ELF-1 (cell line): ENCODE measurements at places on chromosomes 5 and 9.

GRCh38 chr5:83450967-83451248, 20.6 kb upstream of the VCAN start:
- no peak for DNase-seq

GRCh38 chr5:159262472-159262858, 625 bp upstream of the UBLCP1 start:
- no peak for DNase-seq

DNA sequence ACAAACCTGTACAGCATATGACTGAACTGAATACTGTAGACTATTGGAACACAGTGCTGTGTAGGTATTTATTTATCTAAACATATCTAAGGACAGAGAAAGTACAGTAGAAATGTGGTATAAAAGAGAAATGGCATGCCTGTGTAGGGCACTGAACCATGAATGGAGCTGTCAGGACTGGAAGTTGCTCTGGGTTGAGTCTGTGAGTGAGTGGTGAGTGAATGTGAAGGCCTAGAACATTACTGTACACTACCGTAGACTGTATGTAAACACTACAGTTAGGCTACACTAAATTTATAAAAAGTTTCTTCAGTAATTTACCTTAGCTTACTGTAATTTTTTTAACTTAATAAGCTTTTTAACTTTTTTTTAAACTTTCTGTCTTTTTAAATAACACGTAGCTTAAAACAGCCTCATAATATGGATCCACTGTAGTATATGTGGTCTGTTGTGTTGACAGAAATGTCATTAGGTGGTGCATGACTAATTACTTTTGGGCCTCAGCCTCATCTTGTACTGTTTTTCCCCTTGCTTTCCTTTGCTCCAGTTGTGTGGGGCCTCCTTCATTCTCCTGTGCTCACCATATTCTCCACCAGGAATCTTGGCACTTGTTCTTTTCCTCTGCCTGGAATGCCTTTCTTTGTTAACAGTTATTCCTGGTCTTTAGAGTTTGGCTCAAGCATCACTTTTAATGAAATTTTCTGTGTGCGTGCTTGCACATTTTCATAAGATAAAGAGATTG, 8.8 kb downstream of the SPIN1 start:
- no peak for DNase-seq

DNA sequence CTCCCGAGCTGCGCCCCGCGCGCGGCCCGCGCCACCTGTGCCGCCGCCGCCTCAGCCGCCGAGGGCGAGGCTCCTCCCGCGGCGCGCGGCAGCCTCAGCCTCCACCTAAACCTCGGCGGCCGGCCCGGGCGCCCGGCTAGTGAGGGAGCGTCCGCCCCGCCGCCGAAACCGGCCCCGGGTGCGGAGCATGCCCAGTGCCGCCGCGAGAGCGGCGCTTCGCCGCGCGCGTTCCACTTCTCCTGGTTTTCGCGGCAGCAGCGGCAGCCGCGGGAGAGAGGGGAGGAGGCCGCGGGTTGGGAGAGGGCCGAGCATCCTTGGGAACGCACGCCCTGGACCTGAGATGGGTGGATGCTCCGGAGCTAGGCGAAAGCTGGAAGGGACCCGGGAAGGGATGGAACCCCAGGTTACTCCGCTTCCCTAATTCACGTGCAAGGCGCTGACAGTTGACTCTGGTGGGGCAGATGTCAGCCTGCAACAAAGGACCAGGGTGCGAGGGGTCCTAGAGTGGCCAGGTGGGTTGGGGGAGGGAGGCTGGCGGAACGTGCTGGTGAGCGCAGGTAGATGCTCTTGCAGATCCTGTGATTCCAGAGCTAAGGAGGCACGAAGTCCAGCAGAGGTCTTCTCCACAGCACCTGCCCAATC, at the start of gene CTNND2:
CTNND2 (minus strand) TSS at position 182 of the 642 bp plus-strand sequence. CDS start 593 bp downstream, outside the sequence.
- peak; percentile 80 for DNase-seq

- DNase-seq = no peak
These were observed 104.7 kb downstream of the ISL1 start for GRCh38 chr5:51487952-51488351.

- no peak for DNase-seq
These were observed 46.4 kb upstream of the PRRC2B start for GRCh38 chr9:131347376-131348020.

DNA sequence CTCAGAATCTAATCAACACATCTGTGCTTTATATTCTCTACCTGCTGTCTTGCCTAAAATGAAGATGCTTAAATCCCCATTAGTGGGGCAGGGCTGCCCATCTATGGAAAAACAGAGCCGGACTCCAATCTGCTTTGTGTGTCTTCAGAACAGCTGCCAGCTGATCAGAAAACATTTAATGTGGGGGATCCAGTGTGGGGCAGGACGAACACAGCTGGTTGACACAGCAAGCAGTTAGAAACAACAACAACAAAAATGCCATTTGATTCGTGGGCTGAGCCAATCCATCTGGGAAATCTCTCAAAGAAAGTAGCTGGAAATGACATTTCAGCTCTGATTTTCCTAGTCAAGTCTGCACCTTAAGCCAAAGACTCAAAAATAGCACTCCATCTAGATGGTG, 99.8 kb downstream of the PPP2R2B start:
- DNase-seq = no peak

GRCh38 chr5:133381571-133382365, 230.6 kb downstream of the FSTL4 start:
- no peak for DNase-seq

DNA sequence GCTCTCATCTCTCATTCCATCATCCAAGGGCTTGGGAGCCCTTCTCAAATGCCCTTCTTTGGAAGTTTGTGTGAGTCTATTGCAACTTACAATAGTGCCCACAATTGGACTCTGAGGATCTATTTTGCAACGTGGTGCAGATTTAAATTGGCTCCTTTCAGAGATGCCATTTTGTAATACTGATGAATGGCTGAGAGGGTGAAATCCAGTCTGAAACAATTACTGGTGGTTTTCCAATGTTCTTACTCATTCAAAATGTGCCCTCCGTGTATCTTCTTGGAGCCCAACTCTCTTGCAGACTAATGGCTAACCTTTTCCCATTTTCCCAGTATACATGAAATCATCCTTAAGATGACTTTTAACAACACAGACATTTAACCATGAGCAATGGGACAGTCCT, 6.1 kb downstream of the ZNF462 start:
- DNase-seq = no peak

DNA sequence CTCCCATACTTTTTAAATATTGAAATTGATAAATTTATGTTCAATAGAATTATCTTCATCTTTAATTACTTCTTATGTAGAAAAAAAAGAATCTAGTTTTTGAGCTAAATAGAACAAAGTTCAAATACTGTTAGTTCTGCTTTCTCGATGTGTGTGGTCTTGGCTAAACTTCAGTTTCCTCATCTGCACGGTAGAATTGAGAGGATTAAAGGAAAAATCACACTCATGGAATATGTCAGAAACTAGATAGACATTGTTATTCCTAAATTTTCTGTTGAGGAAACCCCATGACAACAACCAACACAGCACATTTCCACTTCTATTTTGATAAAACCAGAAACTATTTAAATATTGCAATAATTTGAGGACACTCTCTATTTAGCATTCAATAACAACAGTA, 100.3 kb downstream of the MUSK start:
- no peak for DNase-seq

- no peak for DNase-seq
These were observed 10.1 kb downstream of the ABCA2 start for GRCh38 chr9:137017791-137018497.

DNA sequence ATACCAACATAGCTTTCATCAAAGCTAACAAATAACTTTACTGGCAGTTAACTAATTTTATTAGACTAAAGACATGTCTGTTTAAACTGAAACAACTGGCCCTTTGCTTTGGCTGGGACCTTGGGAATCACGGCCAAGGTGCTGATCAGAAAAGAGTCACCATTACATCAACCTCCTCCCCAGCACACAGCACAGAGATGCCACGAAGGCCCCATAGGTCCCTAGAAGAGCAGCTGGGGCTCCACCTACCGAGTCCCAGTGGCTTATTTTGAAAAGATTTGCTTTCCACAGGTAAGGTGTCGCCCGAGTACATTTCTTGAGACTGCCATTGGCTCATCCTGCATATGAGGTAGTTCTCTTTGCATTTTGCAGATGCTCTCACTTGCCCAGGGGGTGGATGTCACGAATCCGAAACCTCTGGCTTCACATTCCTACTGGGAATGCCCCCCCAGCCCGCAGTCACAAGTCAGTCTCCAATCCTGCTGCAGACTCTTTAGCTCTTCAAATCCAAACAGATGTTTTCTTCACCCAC, 18.8 kb upstream of the HSD17B3 start:
- DNase-seq = peak; percentile 11

GRCh38 chr5:76249621-76250020, 153.5 kb upstream of the IQGAP2 start:
- DNase-seq = no peak

- DNase-seq = no peak
These were observed 140.1 kb upstream of the NR3C1 start for GRCh38 chr5:143543358-143544255.

- peak; percentile 60 for DNase-seq
These were observed 39.7 kb downstream of the PCDH1 start for GRCh38 chr5:141838326-141839014.

GRCh38 chr5:134024811-134025210, 20.0 kb upstream of the VDAC1 start:
- DNase-seq = no peak

DNA sequence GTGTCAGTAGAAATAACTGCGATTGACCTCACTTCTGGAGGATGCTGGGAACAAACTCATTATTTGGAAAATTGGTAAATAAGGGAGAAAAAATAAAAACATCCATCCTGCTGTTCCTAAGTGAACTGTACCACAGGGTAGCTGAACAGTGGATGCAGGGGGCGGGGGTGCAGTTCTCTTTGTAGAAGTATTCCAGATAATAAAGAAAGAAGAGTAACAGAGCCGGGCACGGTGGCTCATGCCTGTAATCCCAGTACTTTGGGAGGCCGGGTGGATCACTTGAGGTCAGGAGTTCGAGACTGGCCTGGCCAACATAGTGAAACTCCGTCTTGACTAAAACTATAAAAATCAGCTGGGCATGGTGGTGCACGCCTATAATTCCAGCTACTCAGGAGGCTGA, 132.1 kb downstream of the COL23A1 start:
- DNase-seq = no peak

DNA sequence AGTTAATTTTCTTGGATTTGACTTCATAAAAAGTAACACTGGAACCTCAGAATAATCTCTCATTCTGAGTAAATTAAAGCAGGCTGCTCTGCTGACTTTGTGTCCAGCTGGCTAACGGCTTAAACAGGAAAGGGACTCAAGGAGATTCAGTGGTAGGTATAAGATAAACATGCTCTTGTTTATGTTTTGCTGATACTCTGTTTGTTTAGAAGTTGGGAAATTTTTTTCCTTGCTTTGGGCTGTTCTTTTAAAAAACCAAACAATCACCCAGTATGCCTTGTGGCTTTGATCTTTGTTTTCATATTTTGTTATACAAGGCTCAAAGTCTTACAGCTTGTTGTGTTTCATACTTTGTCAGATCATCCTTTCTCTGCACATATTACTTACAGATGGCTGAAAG, 237.6 kb upstream of the RIOK2 start:
- no peak for DNase-seq

GRCh38 chr5:111649516-111649915, 107.5 kb downstream of the NREP start:
- DNase-seq = no peak
